ENCODE measurements at places on chromosomes 11 and 22. TPM values are rescaled to one million over a fixed set of nuclear protein-coding genes. Genes with fewer than 3 reads are reported as not detected.

The ALX4 gene
- total RNA-seq = not detected

The ZBTB16 gene
- 107 TPM for total RNA-seq

The RAB39A gene
- total RNA-seq = 0.26 TPM

The PATE4 gene
- total RNA-seq = not detected

The PISD gene
- total RNA-seq = 40.8 TPM

The OR56A5 gene
- total RNA-seq = not detected

The NLRP14 gene
- total RNA-seq = not detected

The KCNJ1 gene
- total RNA-seq = not detected

The TMEM45B gene
- total RNA-seq = 2.1 TPM

The APOL4 gene
- 1.0 TPM for total RNA-seq

The TEF gene
- 8.5 TPM for total RNA-seq

The MRGPRF gene
- total RNA-seq = 65.7 TPM

The KIF18A gene
- not detected for total RNA-seq

The SLC22A8 gene
- total RNA-seq = not detected
